ENCODE measurements at places on chromosomes 12 and 14.
A peak's percentile ranks its signal among the peaks of the same experiment; 100 is the strongest.

DNA sequence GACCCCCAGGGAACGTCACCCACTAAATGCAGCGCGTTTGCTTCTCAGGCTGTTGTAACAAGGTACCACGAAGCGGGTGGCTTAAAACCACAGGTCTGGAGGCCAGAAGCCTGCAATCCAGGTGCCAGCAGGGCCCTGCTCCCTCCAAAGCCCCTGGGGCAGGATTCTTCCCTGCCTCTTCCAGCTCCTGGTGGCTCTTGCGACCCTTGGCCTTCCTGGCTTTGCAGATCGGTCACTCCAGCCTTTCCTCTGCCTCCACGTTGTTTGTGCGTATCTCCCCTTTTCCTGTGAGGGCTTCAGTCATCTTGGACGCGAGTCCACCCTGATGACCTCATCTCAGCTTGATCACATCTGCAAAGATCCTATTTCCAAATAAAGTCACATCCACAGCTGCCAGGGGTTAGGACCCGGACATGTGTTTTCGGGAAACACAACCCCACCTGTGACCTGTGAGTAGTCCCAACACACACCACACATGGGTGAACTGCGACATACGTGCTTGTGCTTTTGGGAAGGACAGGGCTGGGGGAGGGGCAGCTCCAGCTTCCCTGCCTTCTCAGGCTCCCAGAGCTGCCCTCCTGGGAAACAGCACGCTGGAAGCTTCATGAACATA lies 114.5 kb upstream of the NCOR2 start:
- DNase-seq: peak; percentile 92

GRCh38 chr14:49056021-49056420 lies 530.2 kb downstream of the RPS29 start:
- DNase-seq: no peak

DNA sequence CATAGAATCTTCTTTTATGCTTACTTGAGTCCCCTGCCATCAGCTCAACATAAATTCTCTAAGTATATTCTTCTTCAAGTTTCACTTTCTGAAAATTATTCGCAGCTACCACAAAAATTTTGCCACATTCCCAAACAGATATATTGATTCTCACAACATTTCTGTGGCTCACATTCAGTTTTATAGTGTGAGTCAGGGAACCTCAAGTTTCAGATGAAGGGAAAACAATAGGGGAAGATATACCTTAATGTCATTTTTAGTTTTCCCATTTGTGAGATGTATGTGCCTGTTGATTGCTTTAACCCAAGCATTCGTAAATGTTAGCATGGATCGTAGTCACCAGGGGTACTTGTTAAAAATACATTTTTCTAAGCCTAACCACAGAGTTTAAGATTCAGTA lies 465.8 kb downstream of the CCER1 start:
- no peak for DNase-seq

- DNase-seq: peak; percentile 95
Observed at GRCh38 chr12:53625946-53626701, at the start of gene ATF7. Gene ATF7 (minus strand): TSS chr12:53626382. CDS start chr12:53601000, 25,382 bp downstream.

GRCh38 chr14:71591929-71592328 lies 340.3 kb upstream of the RGS6 start:
- peak; percentile 63 for DNase-seq

Data from foreskin fibroblast (primary cell).